CD4-positive, alpha-beta T cell treated with Interleukin-15 for 4 hours (primary cell): ENCODE measurements at places on chromosomes 6 and 20.

DNA sequence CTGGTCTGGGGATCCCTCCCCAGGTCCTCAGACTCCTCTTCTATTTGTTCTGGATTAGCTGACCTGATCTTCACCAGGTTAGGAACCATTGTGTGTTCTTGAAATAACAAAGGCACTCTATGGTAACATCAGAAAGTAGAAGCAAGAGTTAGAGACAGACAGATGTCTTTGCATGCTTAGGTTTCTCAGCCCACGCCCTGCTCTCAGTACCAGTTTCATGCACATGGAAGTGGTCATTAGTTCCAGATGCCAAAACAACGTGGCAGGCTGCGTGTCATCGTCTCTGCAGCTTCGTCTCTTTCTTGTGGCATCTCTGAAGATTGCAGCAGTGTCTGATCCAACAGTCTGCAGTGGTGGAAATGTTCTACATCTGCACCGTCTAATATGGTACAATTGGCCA, 89.4 kb downstream of the PACRG start:
- DNase-seq = no peak

GRCh38 chr20:35638751-35639150, 23.1 kb downstream of the SPAG4 start:
- no peak for DNase-seq

DNA sequence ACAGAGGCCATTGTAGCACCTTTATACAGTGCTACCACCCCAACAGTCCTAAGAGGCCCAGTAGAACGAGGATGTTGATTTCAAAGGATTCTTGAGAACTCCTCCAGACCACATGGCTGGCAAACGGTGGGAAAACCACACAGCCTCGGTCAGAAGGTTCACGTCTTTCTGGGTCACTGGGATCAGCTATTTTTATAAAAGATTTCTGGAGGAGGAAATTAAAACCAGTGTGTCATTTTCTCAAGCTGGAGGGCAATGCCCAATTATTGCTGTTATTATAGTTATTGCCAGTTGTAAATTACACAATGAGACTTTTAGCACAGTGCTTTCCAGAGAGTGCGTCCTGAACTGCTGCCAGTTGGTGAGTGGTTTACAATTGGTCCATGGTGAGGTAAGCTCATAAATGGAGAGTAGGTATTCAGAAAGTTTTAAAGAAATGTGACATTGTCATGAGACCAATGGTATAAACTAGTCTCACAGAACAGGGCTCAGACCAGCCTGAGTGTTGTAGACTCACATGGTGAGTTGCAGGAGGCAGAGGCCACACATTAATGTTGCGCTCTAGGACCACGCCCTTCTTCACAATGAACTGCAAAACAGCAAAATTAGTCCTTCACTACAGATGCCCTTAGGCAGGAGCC, 8.4 kb upstream of the PPP1R14C start:
- DNase-seq = no peak

DNA sequence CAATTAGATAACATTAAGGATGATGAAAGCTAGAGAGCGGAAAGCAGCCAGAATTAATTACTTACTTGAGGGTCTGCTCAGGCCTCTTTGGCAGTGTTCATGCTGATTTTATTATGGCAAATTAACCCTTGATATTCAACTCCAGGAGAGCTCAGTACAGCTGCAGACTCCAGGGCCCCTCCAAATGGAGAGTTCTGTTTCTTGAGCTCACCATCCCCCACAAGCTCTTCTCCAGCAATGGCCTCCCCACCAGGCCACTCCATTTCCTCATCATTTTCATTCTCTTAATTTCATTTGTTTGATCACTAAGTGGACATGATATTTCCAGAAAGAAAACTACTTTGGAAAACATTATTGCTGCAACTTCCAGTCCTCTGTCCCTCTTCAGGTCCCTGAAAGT, 513.3 kb upstream of the NOX3 start:
- DNase-seq = no peak

DNA sequence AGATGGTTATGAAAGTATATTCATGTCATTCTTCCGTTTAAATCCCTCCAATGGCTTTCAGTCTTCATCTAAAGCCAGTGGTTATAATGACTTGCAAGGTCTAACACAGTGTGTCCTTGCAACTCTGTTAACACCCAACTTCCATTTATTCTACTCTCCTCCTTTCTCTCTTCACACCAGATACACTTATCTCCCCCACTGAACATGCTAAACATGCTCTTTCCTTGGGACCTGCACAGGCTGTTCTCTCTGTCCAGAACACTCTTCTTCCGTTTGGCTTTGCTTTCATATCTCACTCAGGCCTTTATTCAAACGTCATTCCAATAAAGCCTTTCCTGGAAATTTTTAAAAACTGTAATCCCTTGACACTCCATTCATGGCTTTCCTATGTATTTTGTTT, 91.5 kb downstream of the EPHA7 start:
- DNase-seq = no peak

DNA sequence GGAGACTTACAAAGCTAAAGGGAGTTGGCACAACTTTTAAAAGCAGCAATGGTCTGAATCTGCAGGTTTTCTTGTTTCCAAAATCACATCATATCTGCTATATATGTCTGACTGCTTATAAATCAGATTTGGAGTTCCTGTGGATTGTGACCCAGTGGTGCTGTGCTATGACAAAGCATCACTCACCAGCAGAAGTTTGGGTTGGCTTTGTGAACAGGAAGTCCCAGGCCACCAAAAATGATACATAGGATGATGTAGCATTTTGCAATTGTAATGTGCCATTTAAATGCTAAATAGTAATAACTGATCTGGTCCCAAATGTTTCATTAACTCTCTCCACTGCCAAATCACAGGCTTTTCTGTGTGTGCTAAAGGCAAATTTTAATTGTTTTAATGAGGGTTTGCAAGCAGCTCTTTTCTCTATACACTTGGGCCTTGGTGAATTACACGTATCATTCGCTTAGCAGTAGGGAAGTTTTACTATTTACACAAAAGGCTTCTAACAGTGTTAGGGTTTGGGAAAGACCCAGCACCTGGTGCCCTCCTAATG, 60.8 kb downstream of the SYNDIG1 start:
- DNase-seq = no peak

- DNase-seq = no peak
Observed at GRCh38 chr20:44465001-44465560, 10.6 kb upstream of the TTPAL start.

DNA sequence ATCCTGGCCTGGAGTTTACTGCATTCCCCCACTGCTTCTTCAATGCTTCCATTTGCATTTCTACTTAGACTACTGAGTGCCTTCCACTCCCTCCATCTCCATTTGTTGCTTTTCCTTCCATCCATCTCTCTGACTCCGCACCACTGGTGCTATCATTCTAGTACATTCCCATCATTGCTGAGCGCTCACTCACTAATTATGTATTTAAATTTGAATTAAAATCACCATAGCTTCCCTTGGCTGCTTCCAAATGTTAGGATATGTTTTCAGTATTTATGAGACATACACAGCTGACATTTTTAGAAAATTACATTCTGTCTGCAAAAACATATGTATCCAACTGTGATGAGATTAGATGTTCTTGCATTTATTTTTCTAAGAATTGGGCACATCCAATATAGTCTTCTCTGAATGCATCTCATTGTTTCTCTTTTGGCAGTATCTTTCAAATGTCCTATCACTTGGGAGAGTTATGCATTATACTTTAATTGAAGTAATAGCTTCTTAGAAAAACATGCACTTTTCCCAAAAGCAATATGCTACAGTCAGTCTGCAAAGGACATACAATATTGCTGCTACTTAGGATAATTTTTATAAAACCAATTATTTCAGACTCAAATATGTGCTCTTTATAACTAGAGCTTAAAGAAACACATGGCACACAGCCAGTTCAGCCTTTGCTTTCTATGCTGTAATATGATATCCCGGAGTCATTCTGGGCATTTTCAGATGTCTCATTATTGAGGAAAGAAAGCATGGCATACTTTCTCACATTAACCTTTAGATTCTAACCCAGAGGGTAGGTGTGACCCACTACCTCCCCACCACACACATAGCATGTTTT, 12.1 kb upstream of the COL21A1 start:
- DNase-seq = no peak

- no peak for DNase-seq
Observed at GRCh38 chr6:22332711-22333110, 35.9 kb upstream of the PRL start.

DNA sequence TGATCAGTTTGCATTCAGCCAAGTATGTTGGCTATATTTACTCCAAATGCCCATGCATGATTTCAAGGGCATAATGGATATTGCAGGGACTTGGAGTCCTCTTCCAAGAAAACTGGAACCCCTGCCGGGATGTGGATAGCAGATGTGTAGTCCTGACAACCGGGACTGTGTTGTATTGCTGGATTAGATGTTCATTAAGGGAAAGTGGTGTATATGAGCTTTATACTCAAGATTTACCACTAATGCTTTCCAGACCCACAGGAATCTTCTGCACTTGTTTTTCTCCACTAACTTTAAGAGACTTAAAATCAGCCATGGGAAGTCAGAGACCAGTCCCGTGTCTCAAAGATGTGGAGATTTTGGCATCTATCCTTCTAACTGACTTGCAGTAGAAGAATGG, 770.9 kb downstream of the HDGFL1 start:
- no peak for DNase-seq

DNA sequence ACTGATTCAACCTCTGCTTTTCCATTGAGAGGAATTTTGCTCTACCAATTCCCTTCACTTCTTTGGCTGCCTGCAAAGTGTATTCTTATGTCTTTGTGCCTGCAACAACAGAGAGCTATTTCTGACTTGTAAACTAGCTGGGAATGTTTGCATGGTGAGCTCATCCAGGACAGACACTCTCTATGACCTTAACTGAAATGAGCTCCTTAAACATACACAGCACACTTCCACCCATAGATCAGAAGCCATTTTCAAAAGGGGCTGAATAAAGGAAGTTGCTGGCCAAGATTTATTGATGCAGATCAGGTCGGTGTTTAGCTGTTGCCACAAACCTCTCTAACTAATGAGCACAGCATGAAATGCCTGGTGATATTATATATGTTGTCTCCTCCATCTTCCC, 377.7 kb downstream of the BTBD9 start:
- no peak for DNase-seq

DNA sequence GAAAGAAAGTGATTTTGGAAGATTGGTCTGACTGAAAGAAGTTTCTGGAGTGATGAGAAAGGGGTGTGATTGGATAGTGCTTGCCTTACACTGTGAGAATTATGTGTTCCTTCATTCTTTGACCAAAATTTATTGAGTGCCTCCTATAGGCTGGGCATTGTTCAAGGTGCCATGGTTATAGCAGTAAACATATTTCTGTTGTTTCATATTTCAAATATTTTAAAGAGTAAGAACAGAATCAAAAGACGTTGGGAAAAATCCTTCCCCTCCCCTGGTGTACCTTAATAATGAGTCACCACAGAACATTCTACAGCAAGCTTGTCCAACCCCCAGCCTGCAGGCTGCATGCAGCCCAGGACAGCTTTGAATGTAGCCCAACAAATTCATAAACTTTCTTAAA, 78.6 kb downstream of the GCLC start:
- no peak for DNase-seq

GRCh38 chr6:96823743-96824142, 13.5 kb downstream of the GPR63 start:
- no peak for DNase-seq

DNA sequence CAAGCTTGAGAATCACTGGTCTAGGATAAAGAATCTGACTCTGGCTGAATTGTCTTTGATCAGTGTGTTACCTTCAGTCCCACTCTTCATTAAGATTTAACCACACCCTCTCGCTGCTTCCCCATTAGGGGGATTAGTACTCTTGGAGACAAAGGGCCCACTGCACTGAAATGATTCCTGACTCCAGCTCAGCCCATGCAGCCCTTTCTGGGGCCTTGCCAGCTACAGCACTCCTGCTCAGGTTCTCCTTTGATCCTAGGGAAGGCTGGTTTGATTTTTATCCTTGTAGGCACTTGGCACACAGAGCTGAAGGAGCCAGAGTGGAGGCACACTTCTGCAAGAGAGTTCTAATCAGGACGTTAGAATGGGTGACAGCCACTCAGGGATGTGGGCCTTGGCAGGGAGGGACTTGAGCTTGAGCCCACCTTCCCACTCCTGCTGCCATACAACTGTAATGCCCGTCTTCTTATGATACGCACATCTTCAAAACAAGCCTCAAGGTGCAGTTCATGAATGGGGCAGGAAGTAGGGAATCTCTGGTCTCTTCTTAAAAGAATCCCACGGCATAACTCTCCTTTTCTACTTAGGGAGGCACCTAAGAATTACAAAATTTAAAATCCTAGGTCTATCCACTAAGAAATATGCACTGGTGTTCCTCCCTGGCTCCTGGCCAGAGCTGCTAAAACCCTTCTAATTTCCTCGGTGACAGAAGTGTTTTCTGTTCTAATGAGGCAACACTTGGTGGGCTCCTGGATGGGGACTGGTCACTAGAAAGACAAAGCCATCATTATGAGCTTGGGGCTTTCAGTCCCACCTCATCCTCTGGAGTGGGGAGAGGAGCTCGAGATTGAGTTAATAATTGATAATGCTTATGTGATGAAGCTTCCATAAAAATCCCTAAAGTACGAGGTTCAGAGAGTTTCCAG, 1.5 kb upstream of the SLA2 start:
- no peak for DNase-seq

DNA sequence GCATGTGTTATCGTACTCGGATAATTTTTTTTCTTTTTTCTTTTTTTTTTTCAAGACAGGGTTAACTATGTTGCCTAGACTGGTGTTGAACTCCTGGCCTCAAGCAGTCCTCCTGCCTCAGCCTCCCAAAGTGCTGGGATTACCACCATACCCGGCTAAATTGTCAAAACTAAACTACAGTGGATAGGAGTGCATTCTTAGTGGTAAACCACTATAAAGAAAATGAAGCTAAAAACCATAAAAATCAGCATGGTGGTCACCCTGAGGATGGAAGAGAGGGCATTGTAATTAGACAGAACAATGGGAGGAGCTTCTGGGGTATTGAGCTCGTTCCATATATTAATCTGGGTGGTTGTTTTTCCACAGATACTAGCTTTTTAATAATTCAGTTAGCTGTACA, 6.2 kb upstream of the ZNF318 start:
- DNase-seq = no peak

GRCh38 chr6:136546331-136546730, 3.9 kb downstream of the MAP7 start:
- DNase-seq = no peak

- DNase-seq = no peak
Observed at GRCh38 chr6:156699017-156699421, 78.2 kb upstream of the ARID1B start.

DNA sequence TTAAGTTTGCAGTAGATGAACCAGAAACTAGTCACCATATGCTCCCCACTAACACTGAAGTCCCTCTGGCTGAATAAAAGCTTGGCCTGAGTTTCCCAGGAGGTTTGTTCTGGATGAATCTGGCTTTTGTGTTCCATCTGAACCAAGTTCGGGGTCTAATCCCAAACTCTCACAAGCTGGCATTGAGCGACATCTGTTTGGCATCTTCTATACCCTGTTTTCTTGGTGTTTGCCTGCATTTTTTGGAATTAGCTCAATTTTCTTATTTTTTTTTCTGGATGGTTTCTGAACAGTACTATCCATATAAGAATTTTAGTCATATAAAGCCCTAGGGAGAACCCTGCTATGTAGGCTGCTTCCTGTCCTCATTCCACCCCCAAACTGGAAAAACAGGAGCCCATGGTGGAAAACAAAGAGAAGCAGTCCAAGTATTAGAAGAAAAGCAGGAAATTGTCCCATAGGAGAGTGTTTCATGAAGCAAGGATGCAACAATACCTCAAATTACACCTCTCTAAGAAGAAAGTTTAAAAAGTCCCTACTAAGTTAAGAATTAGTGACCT, 737.1 kb downstream of the DHX35 start:
- no peak for DNase-seq
